ENCODE measurements at places on chromosomes 7 and 10. TPM values are rescaled to one million over a fixed set of nuclear protein-coding genes. Genes with fewer than 3 reads are reported as not detected.

The RBP3 gene
- polyA plus RNA-seq, result not detected

GRCh38 chr10:63157845-63158624 lies 24.9 kb downstream of the NRBF2 start:
- no peak overlapping the region for H3K27ac ChIP-seq
- H3K4me1 ChIP-seq, result no peaks in the 10 kb centered on the region
- H3K27me3 ChIP-seq, result no peaks in the 10 kb centered on the region
- H3K36me3 ChIP-seq, result peaks cover 18% of the 10 kb centered on the region
- H3K4me3 ChIP-seq, result no peak overlapping the region

- no peaks in the 10 kb centered on the region for H3K27me3 ChIP-seq
- no peaks in the 10 kb centered on the region for H3K36me3 ChIP-seq
- H3K4me3 ChIP-seq, result no peak overlapping the region
- H3K4me1 ChIP-seq, result peaks cover under 1% of the 10 kb centered on the region
Observed at GRCh38 chr7:103851357-103851756, 138.1 kb downstream of the RELN start.

The PLXNA4 gene
- polyA plus RNA-seq, result 0.14 TPM

- no peak overlapping the region for H3K4me3 ChIP-seq
- no peak overlapping the region for H3K27ac ChIP-seq
- peak; percentile 39 for DNase-seq
- no peaks in the 10 kb centered on the region for H3K36me3 ChIP-seq
Observed at GRCh38 chr7:122269241-122269640, 35.3 kb downstream of the FEZF1 start.

DNA sequence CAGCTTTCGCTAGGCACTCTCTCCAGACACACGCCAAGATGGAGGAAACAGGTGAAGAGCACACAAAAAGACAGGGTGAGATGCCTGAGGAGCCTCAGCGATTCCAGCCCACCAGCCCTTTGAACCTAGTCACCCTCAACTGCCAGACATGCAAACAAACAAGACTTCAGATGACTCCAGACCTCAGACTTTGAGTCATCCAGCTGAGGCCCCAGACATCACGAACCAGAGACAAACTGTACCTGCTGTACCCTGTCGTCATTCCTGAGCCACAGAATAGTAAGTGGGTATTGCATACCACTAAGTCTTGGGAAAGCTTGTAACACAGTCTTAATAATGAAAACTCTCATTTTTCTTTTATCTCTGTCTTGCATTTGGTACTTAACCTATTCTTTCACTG lies 126.6 kb upstream of the LSM8 start:
- no peaks in the 10 kb centered on the region for H3K36me3 ChIP-seq
- no peak overlapping the region for H3K27ac ChIP-seq
- H3K4me3 ChIP-seq, result no peak overlapping the region
- H3K27me3 ChIP-seq, result no peaks in the 10 kb centered on the region
- no peaks in the 10 kb centered on the region for H3K4me1 ChIP-seq

All from GM23338 (cell line).